ENCODE measurements at places on chromosomes 6 and 20.

DNA sequence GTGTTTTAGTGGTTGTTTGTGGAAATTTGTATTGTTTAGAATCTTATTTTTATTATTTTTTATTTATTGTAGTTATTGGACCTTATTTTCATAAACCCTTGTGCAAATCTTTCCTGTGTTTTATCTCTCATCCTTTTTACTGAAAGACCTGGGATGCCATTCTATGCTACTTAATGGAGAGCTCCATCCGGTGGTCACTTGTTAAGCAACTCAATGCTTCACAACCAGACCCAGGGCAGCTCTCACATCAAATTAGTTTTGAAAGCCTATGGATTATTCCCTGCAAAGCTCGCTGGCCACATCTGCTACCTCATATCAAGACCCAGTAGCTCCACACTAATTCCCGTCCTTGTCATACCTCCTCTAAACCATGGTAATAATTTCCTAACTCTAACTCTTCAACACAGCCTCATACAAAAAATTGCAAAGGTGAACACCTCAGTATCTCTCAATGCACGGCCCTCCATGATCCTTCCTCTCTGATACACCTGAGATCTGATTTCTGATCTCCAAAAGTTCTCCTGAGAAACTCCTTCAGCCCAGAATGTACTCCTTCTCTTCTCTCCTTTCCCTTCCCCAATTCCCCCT is 296.6 kb upstream of the MANEA start:
- H3K27ac ChIP-seq, result no peak overlapping the region
- peak; percentile 2 for DNase-seq
- H3K36me3 ChIP-seq, result no peaks in the 10 kb centered on the region
- H3K27me3 ChIP-seq, result no peaks in the 10 kb centered on the region

DNA sequence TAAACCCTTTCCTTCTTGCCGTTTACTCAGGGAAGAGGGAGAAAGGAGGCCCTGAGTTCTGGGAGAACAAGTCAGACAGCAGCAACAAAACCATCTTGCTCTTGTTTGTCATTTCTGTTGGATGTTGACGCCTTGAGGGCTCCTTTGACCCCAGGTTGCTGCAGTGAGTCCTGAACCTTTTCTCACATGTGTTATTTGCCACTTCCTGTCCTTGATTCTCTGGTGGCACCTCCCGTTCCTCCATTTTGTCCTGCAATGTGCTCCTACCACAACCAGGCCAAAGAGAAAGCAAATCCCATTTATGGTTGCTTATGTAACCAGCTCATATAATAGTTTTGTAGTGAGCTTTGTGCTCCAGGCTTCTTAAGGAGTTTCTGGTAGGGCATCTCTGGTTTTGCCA is 66.6 kb upstream of the ADGRF4 start:
- no peaks in the 10 kb centered on the region for H3K27me3 ChIP-seq
- H3K27ac ChIP-seq, result peak overlapping the region; percentile 1
- no peaks in the 10 kb centered on the region for H3K36me3 ChIP-seq
- peak; percentile 36 for DNase-seq
- no peak overlapping the region for H3K4me3 ChIP-seq
- peaks cover 28% of the 10 kb centered on the region for H3K4me1 ChIP-seq

- no peak overlapping the region for H3K27ac ChIP-seq
- DNase-seq, result peak; percentile 52
- peaks cover 7% of the 10 kb centered on the region for H3K4me1 ChIP-seq
- no peak overlapping the region for H3K4me3 ChIP-seq
- H3K36me3 ChIP-seq, result no peaks in the 10 kb centered on the region
Observed at GRCh38 chr6:53484476-53485280, 60.2 kb downstream of the GCLC start.

DNA sequence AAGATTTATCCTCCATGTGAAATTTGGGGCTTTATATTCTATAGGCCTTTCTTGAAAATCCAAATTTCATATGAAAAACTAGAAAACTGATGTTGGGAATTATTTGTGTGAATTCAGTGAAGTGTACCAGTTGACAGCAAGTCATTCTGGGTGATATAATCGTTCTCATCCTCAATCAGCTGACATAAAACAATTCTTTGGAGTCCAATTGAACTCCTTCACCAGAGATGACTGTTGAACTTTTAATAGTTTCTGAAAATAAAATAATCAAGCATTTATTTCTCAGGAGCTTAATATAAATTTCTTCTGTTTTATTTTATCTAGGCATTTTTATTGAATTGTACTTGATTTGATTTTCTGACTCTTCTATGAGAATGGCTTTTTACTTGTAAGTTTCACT is 92.6 kb downstream of the ADGRB3 start:
- no peak overlapping the region for H3K27ac ChIP-seq
- no peaks in the 10 kb centered on the region for H3K36me3 ChIP-seq
- no peaks in the 10 kb centered on the region for H3K27me3 ChIP-seq
- H3K4me3 ChIP-seq, result no peak overlapping the region

DNA sequence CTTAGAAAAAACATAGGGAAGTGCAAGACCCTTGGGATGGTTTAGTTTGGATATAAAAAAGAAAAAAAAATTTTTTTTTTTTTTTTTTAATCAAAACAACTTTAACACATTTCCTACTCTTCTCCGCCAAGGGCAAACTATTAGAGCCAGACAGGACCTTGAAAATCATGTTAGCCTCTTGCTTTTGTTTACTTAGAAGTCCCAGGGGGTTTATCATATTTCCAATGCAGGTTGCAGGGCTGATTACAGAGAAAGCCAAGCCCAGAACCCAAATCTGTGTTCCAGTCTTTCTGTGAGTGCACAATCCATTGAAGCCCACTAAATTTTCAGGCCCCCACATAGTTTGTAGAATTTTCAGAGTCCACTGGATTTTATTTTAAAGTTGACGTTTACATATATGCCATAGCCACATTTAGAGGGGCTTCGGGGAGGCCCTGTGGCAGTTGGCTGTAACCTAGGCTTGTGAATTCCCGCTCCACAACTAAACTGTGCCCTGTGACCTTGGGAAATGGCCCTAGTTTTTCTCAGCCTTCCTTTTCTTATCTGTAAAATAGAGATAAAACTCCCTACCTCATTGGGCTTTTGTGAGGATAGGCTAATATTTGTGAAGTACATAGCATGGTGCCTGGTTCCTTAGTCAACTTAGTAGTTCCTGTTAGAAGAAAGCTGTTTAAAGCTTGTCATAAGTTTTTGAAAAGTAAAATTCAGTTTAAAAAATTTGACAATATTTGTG is 55.7 kb downstream of the NCOA7 start:
- no peak overlapping the region for H3K4me3 ChIP-seq
- no peak overlapping the region for H3K27ac ChIP-seq
- H3K27me3 ChIP-seq, result no peaks in the 10 kb centered on the region
- no peaks in the 10 kb centered on the region for H3K4me1 ChIP-seq
- DNase-seq, result no peak
- no peaks in the 10 kb centered on the region for H3K36me3 ChIP-seq

DNA sequence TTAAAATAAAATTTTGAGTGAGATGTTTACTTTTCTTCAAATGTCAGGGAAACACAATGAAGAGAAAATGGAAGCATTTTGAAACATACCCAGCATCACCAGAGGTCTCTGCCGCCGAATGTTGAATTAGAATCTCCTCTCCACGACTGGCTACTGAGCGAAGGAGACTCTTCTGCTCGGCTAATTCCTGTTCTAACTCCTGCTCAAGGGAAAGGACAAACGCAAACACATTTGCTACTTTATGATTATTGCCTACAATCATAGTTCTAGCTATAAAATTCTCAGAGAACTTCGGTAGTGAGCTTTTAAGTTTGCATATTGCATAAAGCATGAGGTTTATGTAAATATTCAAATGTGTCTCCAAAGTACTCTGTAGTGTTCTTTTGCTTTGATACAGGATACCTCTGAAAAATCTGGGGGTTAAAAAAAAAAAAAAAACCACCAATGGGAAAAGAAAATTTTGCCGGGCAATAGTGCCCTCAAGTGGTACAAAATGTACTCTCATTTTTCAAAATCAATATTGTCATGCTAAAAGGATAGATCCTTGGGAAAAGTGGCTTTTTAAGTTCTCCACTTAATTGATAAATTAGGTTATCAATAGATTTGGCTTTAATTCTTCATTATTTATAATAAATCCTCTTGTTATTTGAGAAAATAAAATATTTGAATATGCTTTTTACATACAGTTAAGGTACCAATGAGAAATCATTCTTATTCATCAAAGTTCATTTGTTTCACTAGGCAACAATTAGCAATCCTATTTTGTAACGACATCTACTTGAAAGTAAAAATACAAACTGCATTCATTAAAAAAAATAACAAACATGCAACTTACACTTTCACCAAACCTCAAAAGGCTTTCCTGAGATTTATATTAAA is 369.0 kb downstream of the SYNE1 start:
- no peak overlapping the region for H3K4me3 ChIP-seq
- no peak overlapping the region for H3K27ac ChIP-seq
- H3K27me3 ChIP-seq, result no peaks in the 10 kb centered on the region
- H3K36me3 ChIP-seq, result peaks cover 6% of the 10 kb centered on the region
- no peaks in the 10 kb centered on the region for H3K4me1 ChIP-seq

- H3K27me3 ChIP-seq, result peaks cover 4% of the 10 kb centered on the region
- no peak for DNase-seq
- no peaks in the 10 kb centered on the region for H3K36me3 ChIP-seq
- no peak overlapping the region for H3K27ac ChIP-seq
Observed at GRCh38 chr20:35975576-35976373, 7.4 kb downstream of the CNBD2 start.

DNA sequence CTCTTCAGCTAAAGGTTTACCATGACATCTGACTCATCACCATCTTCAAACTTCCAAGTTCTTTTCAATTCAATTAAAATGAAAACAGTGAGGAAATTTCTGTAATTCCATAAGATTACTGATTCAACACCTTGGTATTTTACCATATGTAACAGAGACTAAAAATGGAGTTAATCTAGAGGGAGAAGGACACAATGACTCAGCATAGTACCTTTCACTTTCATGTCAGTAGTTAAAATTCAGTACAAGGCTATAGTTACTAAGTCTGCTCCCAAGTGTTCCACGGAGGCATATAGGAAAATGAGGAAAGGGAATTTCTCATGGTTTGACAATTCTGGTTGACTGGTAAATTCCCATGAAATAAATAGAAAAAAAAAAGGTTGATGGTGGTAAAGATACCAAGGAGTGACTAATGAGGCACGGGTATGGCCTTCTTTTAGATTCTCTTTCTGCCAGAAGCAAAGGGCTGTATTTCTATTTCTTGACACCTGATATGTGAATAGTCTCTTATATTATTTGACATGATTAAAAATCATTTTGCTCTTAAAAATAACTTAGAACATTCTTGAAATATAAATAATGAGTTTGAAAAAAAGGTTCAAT is 526.7 kb upstream of the ADGRB3 start:
- no peak overlapping the region for H3K27ac ChIP-seq
- DNase-seq, result no peak
- no peaks in the 10 kb centered on the region for H3K4me1 ChIP-seq
- no peaks in the 10 kb centered on the region for H3K36me3 ChIP-seq
- no peak overlapping the region for H3K4me3 ChIP-seq
- H3K27me3 ChIP-seq, result no peaks in the 10 kb centered on the region

DNA sequence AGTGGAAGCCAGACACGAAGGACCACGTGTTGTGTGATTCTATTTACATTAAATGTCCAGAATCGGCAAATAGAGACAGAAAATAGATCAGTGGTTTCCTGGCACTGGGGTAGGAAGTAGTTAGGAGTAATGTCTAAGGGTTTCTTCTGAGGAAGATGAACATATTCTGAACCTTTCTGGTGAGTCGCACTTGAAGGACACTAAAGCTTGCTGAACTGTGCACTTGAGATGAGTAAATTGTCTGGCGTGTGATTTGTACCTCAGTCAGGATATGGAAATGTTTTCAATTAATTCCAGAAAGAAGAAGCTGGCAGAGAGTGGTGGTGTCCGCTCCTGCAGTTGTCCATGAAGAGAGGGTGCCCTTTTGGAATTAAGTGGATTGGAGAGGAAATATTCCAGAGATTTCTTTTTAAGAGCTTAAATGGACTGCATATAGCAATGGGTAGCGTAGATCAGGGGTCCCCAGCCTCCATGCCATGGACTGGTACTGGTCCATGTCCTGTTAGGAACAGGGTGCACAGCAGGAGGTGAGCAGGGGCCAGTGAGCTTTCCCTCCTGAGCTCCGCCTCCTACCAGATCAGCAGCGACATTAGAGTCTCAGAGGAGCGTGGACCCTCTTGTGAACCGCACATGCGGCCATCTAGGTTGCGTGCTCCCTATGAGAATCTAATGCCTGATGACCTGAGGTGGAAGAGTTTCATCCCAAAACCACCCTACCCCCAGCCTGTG is 12.4 kb upstream of the KIF25 start:
- H3K4me1 ChIP-seq, result no peaks in the 10 kb centered on the region
- no peak for DNase-seq
- no peak overlapping the region for H3K4me3 ChIP-seq
- H3K36me3 ChIP-seq, result no peaks in the 10 kb centered on the region

- H3K36me3 ChIP-seq, result no peaks in the 10 kb centered on the region
- no peaks in the 10 kb centered on the region for H3K4me1 ChIP-seq
- H3K27me3 ChIP-seq, result no peaks in the 10 kb centered on the region
- no peak overlapping the region for H3K4me3 ChIP-seq
Observed at GRCh38 chr6:126174697-126175096, 165.2 kb upstream of the CENPW start.

- H3K4me3 ChIP-seq, result no peak overlapping the region
- H3K27ac ChIP-seq, result no peak overlapping the region
- no peak for DNase-seq
- H3K36me3 ChIP-seq, result peaks cover 96% of the 10 kb centered on the region
- peaks cover 10% of the 10 kb centered on the region for H3K4me1 ChIP-seq
Observed at GRCh38 chr20:49285233-49285668, 7.4 kb upstream of the ZNFX1 start.

GRCh38 chr20:60332523-60332922 is 374.3 kb downstream of the CDH26 start:
- no peaks in the 10 kb centered on the region for H3K27me3 ChIP-seq
- DNase-seq, result no peak
- no peak overlapping the region for H3K27ac ChIP-seq
- H3K36me3 ChIP-seq, result no peaks in the 10 kb centered on the region
- H3K4me3 ChIP-seq, result no peak overlapping the region

DNA sequence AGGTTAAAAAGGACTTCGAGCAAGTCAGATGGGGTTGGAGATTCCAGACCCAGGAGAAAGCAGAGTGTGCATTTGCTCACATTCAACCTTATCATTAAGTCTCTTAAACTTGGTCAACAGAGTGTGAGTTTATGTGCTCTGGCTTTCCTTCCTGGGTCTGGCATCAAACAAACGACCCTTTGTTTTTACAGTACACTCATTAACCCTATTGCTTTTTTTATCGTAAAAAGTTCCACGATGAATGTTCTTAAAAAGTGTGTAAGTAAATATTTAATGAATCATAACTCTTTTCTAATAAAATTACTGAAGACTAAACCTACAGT is 2.5 kb downstream of the FYN start:
- peaks cover 22% of the 10 kb centered on the region for H3K27me3 ChIP-seq
- DNase-seq, result no peak
- no peak overlapping the region for H3K27ac ChIP-seq
- H3K4me1 ChIP-seq, result peaks cover 3% of the 10 kb centered on the region
- H3K36me3 ChIP-seq, result no peaks in the 10 kb centered on the region
